ENCODE measurements at places on chromosomes 4 and X. TPM values are rescaled to one million over a fixed set of nuclear protein-coding genes. Genes with fewer than 3 reads are reported as not detected.

Gene PNPLA4
- total RNA-seq, result 48.4 TPM

Gene TMEM154
- total RNA-seq, result 0.22 TPM

Gene CCSER1
- 52.3 TPM for total RNA-seq

Gene TNMD
- total RNA-seq, result 0.56 TPM

Gene P2RY8
- 2.4 TPM for total RNA-seq

Gene NALF2
- 2.8 TPM for total RNA-seq

Gene ZNF718
- total RNA-seq, result 17.3 TPM

Gene ZNF157
- total RNA-seq, result 1.2 TPM

Gene PDZD4
- total RNA-seq, result 3.5 TPM

Gene GSPT2
- 7.8 TPM for total RNA-seq

Gene C1QTNF7
- total RNA-seq, result 1.2 TPM

DNA sequence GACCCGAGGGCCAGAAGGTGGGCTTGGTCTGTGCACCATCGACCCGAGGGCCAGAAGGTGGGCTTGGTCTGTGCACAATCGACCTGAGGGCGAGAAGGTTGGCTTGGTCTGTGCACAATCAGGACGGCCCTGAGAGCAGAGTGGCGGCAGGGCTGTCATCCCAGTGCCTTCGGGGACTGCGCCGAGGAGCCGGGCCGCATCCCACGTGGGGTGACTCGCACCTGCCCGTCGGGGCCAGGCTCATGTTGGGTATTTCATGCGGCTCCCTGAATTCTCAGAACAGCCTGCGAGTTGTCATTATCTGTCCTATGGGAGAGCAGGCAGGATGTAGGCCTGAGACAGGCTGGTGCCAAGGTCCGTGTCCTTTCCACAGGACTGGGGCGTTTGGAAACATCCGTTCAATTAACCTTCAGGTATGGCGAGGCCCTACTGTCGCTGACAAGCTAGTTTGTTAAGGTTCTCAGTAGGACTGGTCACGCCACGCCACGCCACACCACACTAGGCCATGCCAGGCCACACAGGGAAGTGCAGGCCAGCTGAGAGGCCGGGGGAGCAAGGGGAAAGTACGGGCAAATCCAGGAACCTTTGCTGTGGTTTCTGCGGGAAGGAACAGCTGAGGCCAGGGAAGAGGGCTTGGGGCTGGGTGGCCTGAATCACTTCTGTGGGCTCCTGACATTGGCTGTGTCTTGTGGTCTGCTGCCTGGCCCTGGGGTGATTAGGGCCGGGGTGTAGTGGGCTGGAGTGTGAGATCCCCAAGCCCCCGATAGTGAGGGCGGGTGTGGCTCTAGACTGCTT, 182.9 kb downstream of the AFAP1 start:
- no peak for DNase-seq

DNA sequence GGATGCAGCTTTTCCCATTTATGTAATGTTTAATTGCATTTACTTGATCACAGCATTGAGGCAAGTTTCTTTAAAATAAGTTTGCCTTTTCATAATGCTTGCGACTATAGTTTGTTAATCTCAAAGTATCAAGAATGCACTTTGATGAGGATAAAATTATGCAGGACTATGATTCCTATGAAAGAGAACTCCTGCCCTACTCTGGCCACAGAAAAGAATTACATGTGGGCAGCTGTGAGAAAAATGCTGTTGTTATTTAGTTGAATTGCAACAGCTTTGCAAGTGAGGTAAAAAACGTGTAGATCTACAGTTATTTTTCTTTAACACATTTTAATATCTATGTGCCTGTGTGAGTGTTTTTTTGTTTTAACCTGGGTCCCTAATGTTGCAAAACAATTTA, 12.5 kb upstream of the OSTC start:
- DNase-seq, result no peak

DNA sequence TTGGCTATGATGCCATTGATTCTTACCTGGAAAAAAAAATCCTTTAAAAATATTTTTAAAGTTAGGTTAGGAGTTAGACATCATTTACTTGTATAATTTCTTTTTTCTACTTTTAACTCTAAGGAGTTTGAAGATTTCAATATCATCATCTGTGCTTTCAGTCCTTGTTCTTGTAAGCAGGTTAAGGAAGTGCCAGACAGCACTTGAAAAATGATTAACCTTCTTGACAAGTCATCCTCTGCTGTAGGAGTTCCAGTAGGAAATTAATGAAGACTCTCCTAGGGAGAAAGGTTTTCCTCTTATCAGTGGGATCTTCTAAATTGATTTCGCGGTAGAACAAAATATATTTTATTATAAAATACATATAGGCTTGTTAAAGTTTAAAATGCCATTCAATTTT, 29.1 kb upstream of the ANAPC4 start:
- DNase-seq, result no peak

DNA sequence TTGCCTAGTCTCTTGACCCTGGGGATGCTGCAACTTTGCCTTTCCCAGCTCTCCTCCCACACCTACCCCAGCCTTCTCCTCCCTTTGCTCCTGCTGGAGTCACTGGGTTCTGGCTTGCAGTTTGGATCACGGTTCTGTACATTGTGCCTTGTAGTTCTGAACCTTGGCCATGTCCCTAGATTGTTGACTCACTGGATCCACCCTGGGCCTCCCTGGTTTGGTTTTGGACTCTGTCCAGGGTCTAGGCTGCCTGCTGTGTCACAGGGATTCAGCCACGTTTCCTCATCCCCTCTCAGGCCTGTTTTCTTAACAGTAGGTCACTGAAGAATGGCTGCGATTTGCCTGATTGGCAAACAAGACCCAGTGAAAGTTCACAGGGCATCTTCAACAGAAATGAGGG, 11.5 kb upstream of the GABRE start:
- DNase-seq, result no peak

GRCh38 chr4:94341481-94342370, 910 bp downstream of the HPGDS start:
- no peak for DNase-seq

- no peak for DNase-seq
Observed at GRCh38 chr4:183499389-183499788, 5.5 kb upstream of the ING2 start.

DNA sequence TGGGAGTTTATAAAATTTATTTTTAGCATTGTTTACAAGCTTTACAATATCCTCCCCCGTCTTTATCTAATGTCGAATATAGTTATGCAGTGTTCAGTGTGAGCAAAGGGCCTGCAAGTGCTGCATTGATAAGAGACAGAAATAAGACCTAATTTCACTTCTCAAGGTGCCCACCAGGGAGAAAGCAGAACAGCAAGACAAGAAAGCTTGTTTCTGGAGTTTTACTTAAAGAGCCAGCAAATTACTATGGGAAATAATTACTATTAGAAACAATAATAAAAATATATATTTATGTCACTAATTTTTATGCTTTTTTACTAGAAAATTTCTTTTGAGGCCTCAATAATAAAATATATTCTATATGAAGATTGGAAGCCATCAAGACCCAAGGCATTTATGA, 2677.7 kb downstream of the ARAP2 start:
- DNase-seq, result no peak

DNA sequence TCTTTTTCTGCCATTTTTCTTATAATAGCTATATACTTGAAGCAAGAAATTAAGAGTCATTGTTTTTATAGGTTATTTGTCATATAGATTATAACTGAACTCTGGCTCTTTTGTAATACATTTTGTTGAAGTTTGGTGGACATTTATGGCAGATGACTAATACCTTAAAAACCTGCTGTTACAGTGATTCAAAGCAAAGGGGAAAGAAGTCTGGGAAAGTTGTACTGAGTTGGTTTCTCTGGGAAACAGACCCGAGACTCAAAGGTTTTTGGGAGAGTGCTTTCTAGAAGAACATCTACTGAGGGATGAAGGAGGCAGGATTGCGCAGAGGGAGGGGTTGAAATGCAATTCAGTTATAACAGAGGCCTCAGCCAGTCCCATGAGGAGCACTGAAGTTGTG, 35.9 kb downstream of the NAP1L5 start:
- no peak for DNase-seq

DNA sequence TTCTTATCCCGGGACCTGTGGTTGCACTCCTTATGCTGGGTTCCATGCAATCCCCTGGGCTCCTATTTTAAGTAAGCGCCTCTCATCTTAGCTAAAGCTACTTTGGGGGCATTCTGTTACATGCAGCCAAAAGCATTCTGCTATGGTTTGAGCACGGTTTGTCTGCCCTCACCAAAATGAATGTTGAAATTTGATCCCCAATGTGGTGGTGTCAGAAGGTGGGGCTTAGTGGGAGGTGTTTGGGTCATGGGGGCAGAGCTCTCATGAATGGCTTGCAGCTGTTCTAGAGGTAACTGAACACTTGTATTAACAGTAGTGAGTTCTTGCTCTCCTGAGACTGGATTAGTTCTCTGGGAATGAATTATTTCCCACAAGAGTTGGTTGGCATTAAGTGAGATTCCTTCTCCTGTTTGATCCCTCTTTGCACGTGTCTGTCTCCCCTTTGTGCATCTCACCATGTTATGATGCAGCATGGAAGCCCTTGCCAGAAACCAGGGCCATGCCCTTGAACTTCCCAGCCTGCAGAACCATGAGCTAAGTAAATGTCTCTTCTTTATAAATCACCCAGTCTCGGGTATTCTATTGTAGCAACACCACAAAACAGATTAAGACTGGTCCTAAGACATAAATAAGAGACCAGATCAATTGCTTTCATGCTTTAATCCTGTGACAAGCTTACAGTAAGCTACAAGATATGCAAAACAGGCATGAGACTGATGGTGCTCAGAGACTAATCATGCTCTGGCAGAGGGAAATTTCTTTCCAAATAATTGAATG, 141.8 kb downstream of the TSPAN5 start:
- DNase-seq, result no peak

GRCh38 chr4:78250500-78250899, 193.4 kb downstream of the FRAS1 start:
- no peak for DNase-seq

DNA sequence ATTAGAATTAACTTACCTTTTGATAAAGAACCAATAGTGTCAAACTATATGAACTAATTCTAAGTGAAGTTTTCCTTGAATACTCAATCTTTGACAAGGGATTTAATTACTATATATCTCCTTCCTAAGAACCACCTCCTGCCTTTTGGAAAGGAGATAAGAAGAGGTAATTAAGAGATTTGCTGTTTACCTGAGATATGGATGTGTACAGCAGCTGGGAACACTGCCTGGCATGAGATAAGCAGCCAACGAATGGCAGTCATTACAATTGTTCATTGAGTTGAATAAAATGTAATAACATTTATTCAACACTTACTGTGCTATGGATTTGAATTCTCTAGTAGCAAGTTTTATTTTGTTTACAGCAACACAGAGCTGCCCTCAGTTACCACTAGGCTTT, 407.1 kb downstream of the SPOCK3 start:
- DNase-seq, result no peak

DNA sequence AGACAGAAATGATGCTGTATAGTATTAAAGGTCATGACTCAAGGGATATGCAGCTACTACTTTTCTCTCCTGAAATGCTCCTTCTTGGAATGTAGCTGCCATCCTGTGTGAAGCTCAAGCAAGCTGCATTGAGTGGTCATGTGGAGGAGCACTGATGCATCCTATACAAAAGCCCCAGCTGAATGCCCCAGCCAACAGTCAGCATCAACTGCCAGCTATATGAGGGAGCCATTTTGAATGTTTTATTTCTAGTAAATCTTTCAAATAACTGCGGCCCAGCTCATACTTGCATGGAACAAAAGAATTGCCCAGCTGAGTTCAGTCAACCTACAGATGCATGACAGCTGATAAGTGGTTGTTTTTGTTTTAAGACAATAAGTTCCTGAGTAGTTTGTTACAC, 165.0 kb upstream of the GEMIN8 start:
- no peak for DNase-seq

- no peak for DNase-seq
Observed at GRCh38 chr4:100489305-100489704, 28.5 kb downstream of the EMCN start.

GRCh38 chr4:128298852-128299251, 11.2 kb upstream of the PGRMC2 start:
- no peak for DNase-seq

GRCh38 chr4:105944540-105944939, 49.3 kb downstream of the NPNT start:
- peak; percentile 33 for DNase-seq

- DNase-seq, result peak; percentile 59
Observed at GRCh38 chrX:106894978-106895452, 8.1 kb downstream of the RIPPLY1 start.

- no peak for DNase-seq
Observed at GRCh38 chr4:14111730-14112181, 484.2 kb upstream of the BOD1L1 start.

DNA sequence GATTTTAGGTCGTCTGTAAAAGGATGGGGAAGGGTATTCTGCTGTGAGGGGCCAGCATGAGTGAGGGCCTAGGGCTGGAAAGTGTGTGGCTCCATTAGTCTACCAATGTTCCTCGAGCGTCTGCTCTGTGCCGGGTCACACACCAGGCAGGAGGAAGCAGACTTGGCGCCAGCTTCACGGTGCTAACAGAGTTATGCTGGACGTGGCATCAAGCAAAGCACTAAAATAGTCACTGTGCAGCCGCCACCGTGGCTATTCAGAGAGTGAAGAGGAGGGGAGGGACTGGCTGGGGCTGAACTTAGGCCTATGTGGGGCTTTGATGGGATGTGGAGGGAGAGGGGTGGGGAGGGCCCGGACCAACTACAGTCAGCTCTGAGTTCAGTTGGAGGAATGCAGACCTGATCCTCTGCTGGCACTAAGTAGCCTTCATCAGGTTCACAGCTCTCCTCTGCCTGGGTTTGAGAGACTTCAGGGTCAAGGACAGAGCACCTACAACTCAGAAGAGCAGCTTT, 83.9 kb upstream of the MSX1 start:
- DNase-seq, result no peak

- DNase-seq, result peak; percentile 76
Observed at GRCh38 chrX:102155806-102156179, at the start of gene BEX5. Gene BEX5, minus strand, starts transcription at chrX:102155977. Its CDS starts 1,712 bp downstream, at chrX:102154265.

DNA sequence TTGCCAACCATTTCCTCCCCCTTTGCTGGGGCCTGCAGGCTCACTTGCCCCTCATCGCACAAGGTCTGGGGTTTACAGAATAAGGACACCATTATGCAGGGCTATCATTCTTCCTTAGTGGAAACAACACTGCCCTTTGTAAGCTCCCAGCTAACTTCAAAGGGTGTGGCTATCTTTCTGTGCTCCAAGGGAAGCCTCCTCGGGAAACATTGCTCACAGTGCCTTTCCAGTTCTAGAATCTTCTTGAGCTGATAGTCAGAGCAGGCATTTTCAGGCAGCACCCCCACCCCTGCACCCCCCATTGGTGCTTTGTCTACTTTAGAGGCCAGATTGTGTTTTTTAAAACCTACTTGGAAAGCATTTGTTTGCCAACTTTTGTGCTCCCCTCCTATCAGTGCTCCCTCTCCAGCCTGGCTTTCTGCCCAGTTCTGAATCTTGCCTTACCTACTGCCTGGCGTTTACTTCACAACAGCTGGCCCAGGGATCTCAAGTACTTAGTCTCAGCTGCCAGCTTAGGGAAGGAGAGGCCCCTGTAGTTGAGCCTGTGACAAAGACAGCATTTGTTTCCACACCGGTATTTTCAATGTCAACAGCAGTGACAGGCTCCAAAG, 53.5 kb downstream of the PLAC1 start:
- DNase-seq, result peak; percentile 91

GRCh38 chrX:70476934-70477733, 32.5 kb downstream of the DLG3 start:
- DNase-seq, result peak; percentile 54

GRCh38 chrX:32448320-32448719, 763.0 kb downstream of the DMD start:
- DNase-seq, result no peak
